Activated T-helper 1 cell treated with anti-CD3 and anti-CD28 coated beads, Interleukin-2, amount 50 U/mL, for 16 hours (primary cell): ENCODE measurements at places on chromosomes 2 and 18.

DNA sequence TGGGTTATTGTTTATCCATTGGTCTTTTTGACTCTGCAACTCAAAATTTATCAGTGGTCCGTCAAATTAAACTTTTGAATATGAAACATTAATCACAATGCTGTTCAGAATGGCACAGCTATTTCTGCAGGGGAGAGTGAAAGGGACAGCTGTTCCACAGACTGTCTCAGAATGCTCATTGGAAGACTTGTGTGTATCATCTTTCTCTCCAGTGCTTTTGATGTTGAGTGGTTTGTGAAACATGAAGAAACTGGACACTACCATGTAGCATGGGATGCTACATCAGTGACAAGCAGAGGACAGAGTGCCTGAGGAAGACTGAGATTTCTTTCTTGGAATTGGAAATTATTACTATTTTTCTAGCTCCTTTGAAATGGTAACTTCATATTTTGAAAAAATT is 115.7 kb downstream of the PLCL1 start:
- DNase-seq, result no peak

DNA sequence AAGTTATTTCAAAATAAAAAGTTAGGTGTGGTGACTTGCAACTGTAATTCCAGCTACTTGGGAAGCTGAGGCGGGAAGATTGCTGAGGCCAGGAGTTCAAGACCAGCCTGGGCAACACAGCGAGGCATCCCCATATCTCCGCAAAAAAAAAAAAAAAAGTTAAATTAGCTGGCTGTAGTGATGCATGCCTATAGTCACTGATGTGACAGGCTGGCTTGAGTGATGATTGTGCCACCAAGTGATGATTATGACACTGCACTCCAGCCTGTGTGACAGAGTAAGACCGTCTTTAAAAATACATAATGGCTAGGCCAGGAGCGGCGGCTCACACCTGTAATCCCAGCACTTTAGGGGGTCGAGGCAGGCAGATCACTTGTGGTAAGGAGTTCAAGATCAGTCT is 11.5 kb downstream of the SMPD4 start:
- DNase-seq, result no peak

GRCh38 chr2:41877114-41877678 is 170.6 kb upstream of the PKDCC start:
- no peak for DNase-seq

DNA sequence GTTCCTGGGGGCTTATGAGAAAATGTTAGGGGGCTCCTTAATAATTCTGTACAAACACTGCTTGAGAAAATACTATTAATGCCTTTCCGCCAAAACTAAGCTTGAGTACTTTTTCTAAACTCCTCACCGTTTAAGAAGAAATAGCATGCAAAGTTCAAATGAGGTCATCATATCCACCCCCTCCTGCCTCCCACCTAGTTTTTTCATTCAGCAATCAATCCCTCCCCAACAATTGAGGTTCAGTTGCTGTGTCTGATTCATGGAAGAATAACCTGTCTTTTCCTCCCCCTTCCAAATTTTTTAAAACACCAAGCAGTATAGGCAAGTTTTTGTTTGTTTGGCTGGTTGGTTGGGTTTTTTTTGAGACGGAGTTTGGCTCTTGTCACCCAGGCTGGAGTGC is 24.4 kb upstream of the RMP24 start:
- DNase-seq, result no peak

- DNase-seq, result no peak
Observed at GRCh38 chr2:172207911-172208310, 105.2 kb upstream of the DLX2 start.

DNA sequence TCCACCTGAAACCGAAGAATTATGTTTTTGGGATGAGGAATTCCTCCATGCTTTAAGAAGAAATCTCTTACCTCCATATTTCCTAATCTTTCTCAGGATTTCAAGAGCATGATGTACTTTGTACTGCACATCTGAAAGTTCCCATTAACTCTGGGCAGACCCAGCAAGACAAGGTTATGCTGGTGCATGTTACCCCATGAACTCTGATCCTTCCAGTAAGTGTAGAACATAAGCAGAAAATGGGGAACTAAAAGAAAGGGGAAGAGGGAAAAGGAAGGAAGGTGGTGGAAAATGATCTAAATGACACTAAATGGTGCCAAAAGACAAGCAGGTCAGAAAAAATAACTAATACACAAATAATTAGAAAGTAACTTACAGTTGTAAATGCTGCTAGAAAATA is 50.7 kb downstream of the STRN start:
- DNase-seq, result no peak

DNA sequence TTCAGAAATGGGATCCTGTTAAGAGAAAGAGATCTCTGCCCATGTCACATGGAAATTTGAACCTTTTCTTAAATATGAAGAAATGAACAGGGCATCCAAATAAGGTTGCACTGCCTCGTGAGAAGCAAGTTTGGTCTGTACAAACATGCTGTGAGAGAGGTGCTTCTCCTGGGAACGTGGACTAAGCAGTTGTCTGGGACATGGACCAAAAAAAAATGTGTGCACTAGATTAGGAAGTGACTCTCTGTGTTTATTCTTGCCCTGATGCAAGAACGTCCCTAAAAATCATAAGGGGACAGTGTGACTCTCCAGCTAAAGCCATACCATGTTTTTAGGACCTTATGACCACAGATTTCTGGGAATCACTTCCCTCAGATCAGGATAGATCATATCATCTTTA is 23.7 kb upstream of the GCG start:
- no peak for DNase-seq

DNA sequence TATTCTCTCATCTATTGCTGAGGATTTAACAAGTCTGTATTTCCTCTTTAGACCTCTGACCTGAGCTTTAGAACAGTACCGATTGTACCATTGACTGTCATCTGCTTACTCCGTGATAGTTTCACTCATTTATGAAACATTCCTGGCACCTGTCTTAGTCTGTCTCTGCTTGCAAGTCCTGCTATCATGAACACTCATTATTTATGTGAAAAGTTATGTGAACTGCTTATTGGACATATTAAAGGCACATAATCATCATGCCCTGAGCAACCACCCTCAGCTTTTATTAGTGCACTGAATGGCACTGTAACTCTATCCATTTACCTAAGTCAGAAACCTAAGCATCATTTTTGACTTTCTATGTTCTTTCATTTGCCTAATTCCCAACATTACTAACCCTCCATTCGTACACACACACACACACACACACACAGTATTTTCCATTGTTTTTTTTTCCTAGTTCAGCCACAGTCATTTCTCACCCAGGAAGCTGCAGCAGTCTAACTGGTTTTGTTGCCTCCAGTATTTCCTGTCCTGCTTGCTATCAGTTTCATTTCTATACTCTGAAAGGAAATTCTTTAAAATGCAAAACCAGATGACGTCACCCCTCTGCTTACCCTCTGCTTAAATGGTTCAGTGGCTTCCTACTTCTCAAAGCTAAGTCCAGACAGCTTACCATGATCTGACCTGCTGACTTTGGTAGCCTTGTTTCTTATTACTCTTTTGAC is 146.1 kb downstream of the HAUS1 start:
- DNase-seq, result no peak

GRCh38 chr18:26548415-26549262 is at the start of gene KCTD1:
TSS of gene KCTD1 (minus strand) at chr18:26548553. CDS start at chr18:26548536, 17 bp downstream.
- peak; percentile 33 for DNase-seq
